Activated T-helper 2 cell treated with anti-CD3 and anti-CD28 coated beads, Interferon-gamma antibody, Interleukin-2, Interleukin-4, amounts not matched to agents 10 μg/mL and 5 μg/mL and 100 μg/mL, durations not matched to agents 14 hours and 24 hours and 36 hours (primary cell): ENCODE measurements at places on chromosomes 6 and 20. TPM values are rescaled to one million over a fixed set of nuclear protein-coding genes. Genes with fewer than 3 reads are reported as not detected.

GRCh38 chr6:36374972-36375371, 12.5 kb downstream of the ETV7 start:
- H3K27me3 ChIP-seq: peaks cover 9% of the 10 kb centered on the region
- no peak for DNase-seq
- H3K36me3 ChIP-seq: no peaks in the 10 kb centered on the region
- no peak overlapping the region for H3K27ac ChIP-seq
- H3K4me3 ChIP-seq: no peak overlapping the region

- H3K4me3 ChIP-seq: peak overlapping the region; percentile 74
- no peaks in the 10 kb centered on the region for H3K27me3 ChIP-seq
- peak overlapping the region; percentile 85 for H3K27ac ChIP-seq
Measured at GRCh38 chr6:119350952-119351372, 1.4 kb upstream of the MAN1A1 start.

DNA sequence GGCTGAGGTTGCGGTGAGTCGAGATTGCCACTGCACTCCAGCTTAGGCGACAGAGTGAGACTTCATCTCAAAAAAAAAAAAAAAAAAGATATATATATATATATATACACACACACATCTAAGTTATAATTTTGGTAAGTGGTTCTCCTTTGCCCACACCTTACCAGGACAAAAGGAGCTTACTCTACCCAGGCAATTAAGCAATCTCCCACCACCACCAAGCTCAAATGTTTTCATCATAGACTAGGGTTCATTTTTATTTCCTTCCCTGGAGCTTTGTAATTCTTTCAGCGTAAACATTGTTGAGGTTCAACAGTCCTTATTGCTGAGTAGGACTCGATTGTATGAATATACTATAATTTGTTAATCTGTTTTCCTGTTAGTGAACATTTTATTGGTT, 23.5 kb downstream of the AMD1 start:
- H3K4me1 ChIP-seq: no peaks in the 10 kb centered on the region
- no peaks in the 10 kb centered on the region for H3K27me3 ChIP-seq
- no peak for DNase-seq
- H3K36me3 ChIP-seq: peaks cover 64% of the 10 kb centered on the region
- no peak overlapping the region for H3K4me3 ChIP-seq

DNA sequence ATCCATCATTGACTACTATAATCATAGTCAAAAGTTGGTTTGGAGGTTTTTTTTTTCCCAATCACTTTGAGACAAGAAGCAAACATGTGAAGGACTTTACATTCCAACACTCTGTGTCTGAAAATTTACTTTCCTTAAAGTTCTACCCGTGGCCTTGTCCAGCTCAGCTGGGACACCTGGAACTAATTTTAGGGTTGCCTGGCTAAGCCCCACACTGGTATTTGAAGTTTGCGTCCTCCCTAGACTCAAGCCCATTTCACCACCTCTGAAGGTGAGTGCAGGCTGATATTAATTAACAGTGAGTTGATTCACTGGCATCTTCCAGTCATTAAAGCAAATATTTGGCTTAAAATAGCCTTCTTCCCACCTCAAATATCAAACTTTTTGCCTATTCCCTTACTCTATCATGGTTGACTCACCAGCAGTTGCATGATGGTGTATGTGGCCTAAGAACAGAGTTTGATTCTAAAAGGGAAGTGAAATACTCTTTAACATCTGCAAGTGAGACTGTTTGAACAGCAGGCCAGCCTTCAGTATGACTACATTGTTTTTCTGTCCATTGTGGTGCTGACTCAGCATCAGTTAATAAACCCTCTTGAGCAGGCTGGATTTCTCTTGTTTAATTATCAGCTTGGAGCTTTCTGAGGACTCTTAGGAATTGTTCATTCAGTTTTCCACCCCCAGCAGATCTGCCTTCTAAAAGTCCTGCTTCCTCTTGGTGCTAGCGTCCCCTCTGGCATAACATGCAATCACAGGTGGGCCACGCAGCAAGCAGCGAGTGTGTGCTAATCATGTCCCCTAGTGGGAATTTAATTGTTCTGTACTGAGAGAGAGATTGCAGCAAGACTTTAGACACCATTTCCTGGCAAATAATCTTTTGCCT, 1.8 kb upstream of the PRDM1 start:
- peak overlapping the region; percentile 28 for H3K4me3 ChIP-seq
- H3K36me3 ChIP-seq: peaks cover 24% of the 10 kb centered on the region
- H3K27ac ChIP-seq: peak overlapping the region; percentile 50
- H3K4me1 ChIP-seq: peaks cover 59% of the 10 kb centered on the region
- peaks cover 6% of the 10 kb centered on the region for H3K27me3 ChIP-seq

LPA gene
- total RNA-seq: not detected in 2 replicates

GRCh38 chr6:16504609-16505008, 256.7 kb downstream of the ATXN1 start:
- H3K36me3 ChIP-seq: peaks cover 50% of the 10 kb centered on the region
- no peak overlapping the region for H3K4me3 ChIP-seq
- peaks cover 59% of the 10 kb centered on the region for H3K4me1 ChIP-seq
- no peak for DNase-seq

DNA sequence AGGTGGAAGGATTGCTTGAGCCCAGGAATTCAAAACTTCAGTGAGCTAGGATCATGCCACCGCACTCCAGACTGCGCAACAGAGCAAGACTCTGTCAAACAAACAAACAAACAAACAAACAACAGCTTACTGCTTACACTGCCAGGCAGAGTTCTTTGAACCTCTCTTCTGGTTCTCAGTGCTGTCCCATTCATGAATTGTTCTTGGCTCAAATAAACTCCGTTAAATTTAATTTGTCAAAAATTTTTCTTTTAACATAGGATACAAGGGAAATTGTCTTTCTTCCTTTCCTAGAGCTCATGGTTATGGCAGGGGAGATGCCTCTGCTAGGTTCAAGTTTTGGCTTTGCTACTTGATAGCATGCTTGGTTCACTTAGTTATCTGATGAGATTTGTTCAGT, 29.7 kb upstream of the RFPL4B start:
- no peak overlapping the region for H3K4me3 ChIP-seq
- H3K4me1 ChIP-seq: no peaks in the 10 kb centered on the region
- DNase-seq: no peak
- peaks cover 15% of the 10 kb centered on the region for H3K27me3 ChIP-seq

PHF1 gene
- 33.0 and 39.1 TPM in 2 replicates for total RNA-seq
